ENCODE measurements at places on chromosomes 7 and 10. TPM values are rescaled to one million over a fixed set of nuclear protein-coding genes. Genes with fewer than 3 reads are reported as not detected.

OR2A7 gene
- 1.2 TPM for total RNA-seq

ZNF273 gene
- total RNA-seq: 13.6 TPM

GRM3 gene
- total RNA-seq: 0.47 TPM

KCNIP2 gene
- 5.6 TPM for total RNA-seq

SRI gene
- total RNA-seq: 53.1 TPM

TAS2R5 gene
- total RNA-seq: 13.4 TPM

FKBP6 gene
- 45.4 TPM for total RNA-seq

VCL gene
- total RNA-seq: 272 TPM

ABCB1 gene
- total RNA-seq: 8.6 TPM

SCIN gene
- 11.4 TPM for total RNA-seq

ZNF33B gene
- 17.2 TPM for total RNA-seq

CALHM1 gene
- 0.24 TPM for total RNA-seq

MYH16 gene
- total RNA-seq: 1.5 TPM

CYP2E1 gene
- 10.2 TPM for total RNA-seq

HIF1AN gene
- total RNA-seq: 30.9 TPM

INTS15 gene
- 31.5 TPM for total RNA-seq

CYP26C1 gene
- 0.68 TPM for total RNA-seq

BMPER gene
- total RNA-seq: 2.8 TPM

SPDYE3 gene
- total RNA-seq: 2.8 TPM

IGFBP3 gene
- total RNA-seq: 79.8 TPM

VIM gene
- 1,483 TPM for total RNA-seq

NODAL gene
- 0.43 TPM for total RNA-seq

TACC2 gene
- 21.3 TPM for total RNA-seq

AQP1 gene
- 15.2 TPM for total RNA-seq

LBX1 gene
- 0.12 TPM for total RNA-seq

TAS2R39 gene
- not detected for total RNA-seq

ASB15 gene
- total RNA-seq: 1.1 TPM

CHN2 gene
- 15.1 TPM for total RNA-seq

KCP gene
- 1.2 TPM for total RNA-seq

TLL2 gene
- total RNA-seq: 0.39 TPM

H2BK1 gene
- not detected for total RNA-seq
